ENCODE measurements at places on chromosomes 4 and X. TPM values are rescaled to one million over a fixed set of nuclear protein-coding genes. Genes with fewer than 3 reads are reported as not detected.

UBE2K gene
- total RNA-seq, result 14.7 TPM

SFRP2 gene
- not detected for total RNA-seq

TEX13D gene
- not detected for total RNA-seq

ADH1C gene
- total RNA-seq, result not detected

XG gene
- total RNA-seq, result 2.5 TPM

NLGN4X gene
- total RNA-seq, result under 0.01 TPM

ADH1B gene
- 0.38 TPM for total RNA-seq

WNK3 gene
- total RNA-seq, result 1.1 TPM

SLITRK4 gene
- 0.96 TPM for total RNA-seq

CHRNA9 gene
- not detected for total RNA-seq

IBSP gene
- total RNA-seq, result 0.19 TPM

PHOX2B gene
- not detected for total RNA-seq

ZCCHC18 gene
- 0.19 TPM for total RNA-seq

TCEAL6 gene
- total RNA-seq, result not detected

BMPR1B gene
- 0.56 TPM for total RNA-seq

ARR3 gene
- total RNA-seq, result not detected

CFAP47 gene
- under 0.01 TPM for total RNA-seq

VCX gene
- not detected for total RNA-seq

CISD2 gene
- 29.5 TPM for total RNA-seq

ADRA2C gene
- total RNA-seq, result 0.85 TPM

ZAR1 gene
- not detected for total RNA-seq

XK gene
- total RNA-seq, result under 0.01 TPM

PF4V1 gene
- total RNA-seq, result 10.2 TPM

OPN1MW gene
- not detected for total RNA-seq

TLR6 gene
- total RNA-seq, result 2.3 TPM

DCAF12L1 gene
- not detected for total RNA-seq

PNCK gene
- total RNA-seq, result under 0.01 TPM

LIMCH1 gene
- total RNA-seq, result 20.3 TPM

GABRG1 gene
- not detected for total RNA-seq

VEGFD gene
- total RNA-seq, result 0.28 TPM

MAGEH1 gene
- 47.2 TPM for total RNA-seq

SSX4B gene
- not detected for total RNA-seq

BMX gene
- total RNA-seq, result 0.56 TPM

SYP gene
- 0.28 TPM for total RNA-seq

RIPPLY1 gene
- total RNA-seq, result not detected

EMCN gene
- 6.5 TPM for total RNA-seq

ADH1A gene
- total RNA-seq, result not detected

FAT1 gene
- total RNA-seq, result 185 TPM

PPP4R3C gene
- total RNA-seq, result not detected

HAND2 gene
- 12.8 TPM for total RNA-seq

SYTL5 gene
- 1.4 TPM for total RNA-seq

TLR1 gene
- total RNA-seq, result 1.4 TPM

KLHL34 gene
- total RNA-seq, result under 0.01 TPM

PAGE5 gene
- total RNA-seq, result not detected

PPP1R3F gene
- total RNA-seq, result 7.3 TPM

TRIM75 gene
- total RNA-seq, result not detected

CSAG2 gene
- total RNA-seq, result not detected

Data from regular cardiac myocyte (primary cell).